ENCODE measurements at places on chromosomes 13 and 19. TPM values are rescaled to one million over a fixed set of nuclear protein-coding genes. Genes with fewer than 3 reads are reported as not detected.

DNA sequence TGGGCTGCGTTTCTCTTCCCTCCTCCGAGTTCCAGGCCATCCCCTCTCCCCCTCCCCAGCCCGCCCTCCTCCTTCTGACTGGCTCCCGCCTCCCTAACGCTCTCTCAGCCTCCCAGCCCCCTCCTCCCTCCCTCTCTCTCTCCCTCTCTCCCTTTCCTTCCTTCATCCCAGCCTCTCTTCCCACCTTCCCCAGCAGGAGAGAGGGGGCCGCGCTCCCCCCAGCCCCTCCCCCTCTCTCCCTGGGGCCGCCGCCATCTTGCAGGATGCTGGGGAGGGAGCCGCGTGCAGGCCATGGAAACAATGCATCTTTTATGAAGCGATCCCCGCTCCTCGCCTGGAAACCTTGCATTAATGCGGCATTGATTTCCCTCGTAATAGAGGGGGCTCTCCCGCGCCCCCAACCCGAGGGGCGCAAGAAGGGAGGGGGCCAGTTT, 42.6 kb upstream of the ADGRL1 start:
- no peaks in the 10 kb centered on the region for H3K27me3 ChIP-seq
- H3K36me3 ChIP-seq = no peaks in the 10 kb centered on the region
- DNase-seq = peak; percentile 44

DNA sequence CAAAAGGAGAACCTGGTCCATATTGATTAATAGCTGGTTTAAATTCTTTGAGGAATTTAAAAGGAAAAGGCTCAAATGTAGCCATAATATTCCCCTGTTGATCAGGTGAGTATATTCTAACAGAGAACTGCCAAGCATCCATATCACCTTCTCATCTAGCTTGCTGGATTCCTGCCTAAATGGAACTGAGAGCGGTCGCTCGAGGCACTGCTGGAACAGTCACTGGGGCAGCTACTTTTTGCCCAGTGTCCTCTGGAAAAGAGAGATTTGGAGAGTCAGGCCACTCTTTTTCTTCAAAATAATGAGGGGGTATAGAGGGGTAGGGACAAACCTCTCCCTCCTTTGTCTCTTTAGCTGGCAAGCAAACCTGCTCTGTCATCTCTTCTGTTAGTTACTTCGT, 19.5 kb upstream of the IL17D start:
- H3K27me3 ChIP-seq = no peaks in the 10 kb centered on the region
- H3K36me3 ChIP-seq = no peaks in the 10 kb centered on the region
- DNase-seq = no peak
- no peak overlapping the region for H3K27ac ChIP-seq
- H3K4me3 ChIP-seq = no peak overlapping the region
- H3K4me1 ChIP-seq = no peaks in the 10 kb centered on the region

The ZNF416 gene
- polyA plus RNA-seq = 6.3 TPM

DNA sequence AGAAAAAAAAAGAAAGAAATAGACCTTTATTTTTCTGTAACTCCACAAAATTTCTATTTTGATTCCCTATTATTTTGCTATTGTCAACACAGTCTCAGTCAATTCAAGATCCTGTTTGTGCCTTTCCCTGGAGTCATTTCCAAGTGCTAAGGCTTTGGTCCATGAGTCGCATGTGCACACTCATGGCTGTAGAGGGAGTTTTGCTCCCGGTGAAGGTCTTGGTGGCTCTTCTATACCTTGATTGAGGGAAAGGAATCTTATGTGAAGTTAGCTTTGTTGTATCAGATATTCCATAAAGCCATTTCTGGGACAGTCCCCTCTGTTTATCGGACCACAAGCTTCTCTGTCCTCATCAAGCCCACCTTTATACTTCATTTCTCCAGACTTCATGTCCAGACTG, 58.7 kb upstream of the ALOX5AP start:
- no peak overlapping the region for H3K4me3 ChIP-seq
- H3K27ac ChIP-seq = no peak overlapping the region
- H3K4me1 ChIP-seq = peaks cover 6% of the 10 kb centered on the region

GRCh38 chr19:3932931-3933810, at the start of gene NMRK2:
NMRK2 (plus strand) TSS chr19:3933069; CDS start chr19:3933672, 603 bp downstream.
- no peaks in the 10 kb centered on the region for H3K36me3 ChIP-seq
- DNase-seq = no peak
- peaks cover 4% of the 10 kb centered on the region for H3K27me3 ChIP-seq
- H3K4me1 ChIP-seq = no peaks in the 10 kb centered on the region
- no peak within 1 kb of the TSS for H3K4me3 ChIP-seq
- H3K27ac ChIP-seq = no peak within 1 kb of the TSS

GRCh38 chr19:57900311-57900710, 11.5 kb upstream of the ZNF814 start:
- H3K27me3 ChIP-seq = no peaks in the 10 kb centered on the region
- no peaks in the 10 kb centered on the region for H3K36me3 ChIP-seq
- DNase-seq = no peak
- no peak overlapping the region for H3K4me3 ChIP-seq
- H3K4me1 ChIP-seq = no peaks in the 10 kb centered on the region
- no peak overlapping the region for H3K27ac ChIP-seq

DNA sequence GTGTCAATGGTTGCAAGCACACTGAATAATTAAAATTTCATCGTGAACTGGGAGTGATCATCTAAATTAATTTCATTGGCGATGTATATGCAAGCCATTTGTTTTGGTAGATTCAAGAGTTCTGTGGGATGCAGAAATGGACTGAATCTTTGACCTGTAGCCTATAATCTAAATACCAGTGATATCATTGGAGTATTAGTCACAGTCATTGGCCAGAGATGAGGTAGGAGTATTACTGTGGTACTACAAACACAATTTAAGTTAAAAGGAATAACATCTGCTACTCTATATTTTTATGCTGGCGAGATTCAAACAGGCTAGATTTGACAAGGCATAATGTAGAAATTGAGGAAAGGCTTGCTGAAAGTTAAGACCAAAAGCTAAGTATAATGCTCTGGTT, 14.0 kb downstream of the FRY start:
- no peaks in the 10 kb centered on the region for H3K27me3 ChIP-seq
- H3K36me3 ChIP-seq = no peaks in the 10 kb centered on the region
- no peak for DNase-seq
- H3K4me1 ChIP-seq = peaks cover 20% of the 10 kb centered on the region
- H3K27ac ChIP-seq = no peak overlapping the region
- no peak overlapping the region for H3K4me3 ChIP-seq

GRCh38 chr19:56333506-56333905, 18.9 kb upstream of the ZSCAN5A start:
- H3K4me3 ChIP-seq = no peak overlapping the region
- no peaks in the 10 kb centered on the region for H3K27me3 ChIP-seq
- H3K36me3 ChIP-seq = no peaks in the 10 kb centered on the region
- H3K27ac ChIP-seq = no peak overlapping the region
- peak; percentile 21 for DNase-seq

The ZSCAN4 gene
- polyA plus RNA-seq = not detected

GRCh38 chr13:43908156-43909126, 28.7 kb downstream of the LACC1 start:
- H3K36me3 ChIP-seq = no peaks in the 10 kb centered on the region
- no peak overlapping the region for H3K27ac ChIP-seq
- H3K27me3 ChIP-seq = peaks cover 5% of the 10 kb centered on the region
- no peak overlapping the region for H3K4me3 ChIP-seq

DNA sequence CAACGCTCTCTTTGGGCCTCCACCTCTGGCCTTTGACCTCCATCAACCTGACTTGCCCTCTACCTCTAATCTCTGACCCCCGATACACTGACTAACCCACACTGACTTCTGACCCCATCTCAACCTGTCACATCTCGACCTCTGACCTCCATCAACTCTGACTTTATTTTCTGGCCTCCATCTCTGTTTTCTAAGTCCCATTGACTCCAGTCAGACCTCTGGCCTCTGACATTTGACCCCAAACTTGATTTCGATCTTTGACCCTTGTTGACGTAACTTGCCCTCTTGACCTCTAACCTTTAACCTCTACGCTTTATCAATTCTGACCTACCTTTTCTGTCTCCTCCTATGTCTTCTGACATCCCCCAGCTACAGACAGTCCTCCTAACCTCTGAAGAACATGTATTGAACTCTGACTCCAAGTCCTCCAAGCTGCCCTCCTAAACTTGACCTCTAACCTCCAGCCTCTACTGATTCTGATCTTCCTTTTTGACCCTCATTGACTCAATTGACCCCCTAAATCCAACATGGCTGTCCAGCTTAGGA, 780 bp downstream of the ACP4 start:
- no peak for DNase-seq
- H3K4me3 ChIP-seq = no peak overlapping the region
- no peaks in the 10 kb centered on the region for H3K36me3 ChIP-seq
- no peaks in the 10 kb centered on the region for H3K27me3 ChIP-seq

GRCh38 chr13:102277286-102277685, 124.6 kb downstream of the FGF14 start:
- H3K27ac ChIP-seq = no peak overlapping the region
- no peaks in the 10 kb centered on the region for H3K4me1 ChIP-seq
- no peaks in the 10 kb centered on the region for H3K27me3 ChIP-seq
- no peak overlapping the region for H3K4me3 ChIP-seq

- no peak for DNase-seq
- H3K27me3 ChIP-seq = no peaks in the 10 kb centered on the region
- no peak overlapping the region for H3K27ac ChIP-seq
- H3K36me3 ChIP-seq = no peaks in the 10 kb centered on the region
- H3K4me3 ChIP-seq = no peak overlapping the region
- no peaks in the 10 kb centered on the region for H3K4me1 ChIP-seq
Measured at GRCh38 chr13:111860231-111860552, 206.8 kb upstream of the SOX1 start.

DNA sequence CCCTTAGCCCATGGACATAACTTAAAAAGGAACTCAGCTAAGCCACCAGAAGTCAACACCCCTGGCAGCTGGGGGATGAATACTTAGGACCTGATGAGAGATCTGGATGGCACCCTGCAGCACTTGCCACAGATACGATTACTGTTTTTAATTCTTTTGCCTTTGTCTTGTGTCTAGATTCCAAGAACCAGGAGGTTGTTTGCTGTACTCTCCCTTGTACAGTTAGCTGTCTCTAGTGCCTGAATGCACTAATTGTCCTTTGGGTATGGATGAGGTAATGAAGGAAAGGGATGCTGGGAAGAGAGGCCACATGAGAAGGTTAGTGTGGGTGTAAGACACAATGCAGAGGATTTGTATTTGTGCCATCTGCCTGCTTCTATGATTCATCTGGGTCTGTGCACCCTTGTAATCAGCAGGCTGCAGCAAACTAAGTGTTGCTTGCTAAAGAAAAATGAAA, 385.8 kb downstream of the KCNRG start:
- H3K4me1 ChIP-seq = no peaks in the 10 kb centered on the region
- no peak overlapping the region for H3K4me3 ChIP-seq
- H3K27me3 ChIP-seq = no peaks in the 10 kb centered on the region
- no peak overlapping the region for H3K27ac ChIP-seq

GRCh38 chr13:41691274-41691673, 233.9 kb downstream of the RGCC start:
- H3K27ac ChIP-seq = no peak overlapping the region
- H3K27me3 ChIP-seq = no peaks in the 10 kb centered on the region
- no peaks in the 10 kb centered on the region for H3K4me1 ChIP-seq
- no peak overlapping the region for H3K4me3 ChIP-seq
- H3K36me3 ChIP-seq = no peaks in the 10 kb centered on the region

GRCh38 chr19:50518091-50519005, 4.6 kb upstream of the ASPDH start:
- H3K27me3 ChIP-seq = no peaks in the 10 kb centered on the region
- no peaks in the 10 kb centered on the region for H3K4me1 ChIP-seq
- no peak overlapping the region for H3K27ac ChIP-seq
- no peaks in the 10 kb centered on the region for H3K36me3 ChIP-seq
- DNase-seq = peak; percentile 45

DNA sequence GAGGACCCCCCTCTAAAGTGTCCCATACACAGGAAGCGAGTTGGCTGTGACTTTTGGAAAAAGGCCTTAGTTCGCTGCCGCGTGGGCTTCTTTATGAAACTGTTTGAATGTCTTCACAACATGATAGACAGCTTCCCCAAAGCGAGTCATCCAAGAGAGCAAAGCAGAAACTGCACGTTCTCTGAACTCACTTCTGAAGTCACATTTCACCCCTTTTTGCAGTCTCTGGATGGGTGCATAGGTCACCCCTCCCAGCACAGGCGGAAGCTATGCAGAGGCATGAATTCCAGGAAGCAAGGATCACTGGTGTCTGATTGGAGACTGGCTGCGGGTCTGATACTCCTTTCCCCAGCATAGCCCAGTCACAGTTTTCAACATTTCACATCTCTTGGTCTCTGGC, 10.6 kb downstream of the GPI start:
- H3K4me3 ChIP-seq = no peak overlapping the region
- no peak overlapping the region for H3K27ac ChIP-seq
- H3K36me3 ChIP-seq = peaks cover 33% of the 10 kb centered on the region
- H3K27me3 ChIP-seq = no peaks in the 10 kb centered on the region
- no peaks in the 10 kb centered on the region for H3K4me1 ChIP-seq

The CLEC17A gene
- not detected for polyA plus RNA-seq

DNA sequence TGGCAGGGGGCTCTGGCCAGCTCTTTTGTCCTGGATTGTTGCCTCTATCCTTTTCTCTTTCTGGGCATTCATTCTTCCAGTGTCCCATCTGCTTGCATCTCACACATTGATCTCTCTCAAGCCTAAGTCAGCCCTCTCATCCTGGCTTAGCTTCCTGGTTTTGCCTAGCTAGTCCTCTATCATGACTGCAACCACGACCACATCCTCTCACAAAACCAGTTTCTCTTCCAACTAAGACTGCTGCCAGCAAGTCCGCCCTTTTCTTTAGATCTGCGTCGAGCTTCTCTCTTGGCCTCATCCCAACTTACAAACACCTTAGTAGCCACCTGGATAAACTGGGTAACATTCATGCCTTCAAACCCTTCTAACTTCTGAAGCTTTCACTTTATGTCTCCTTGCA, 212.2 kb upstream of the HTR2A start:
- DNase-seq = no peak
- no peaks in the 10 kb centered on the region for H3K36me3 ChIP-seq
- no peak overlapping the region for H3K4me3 ChIP-seq

DNA sequence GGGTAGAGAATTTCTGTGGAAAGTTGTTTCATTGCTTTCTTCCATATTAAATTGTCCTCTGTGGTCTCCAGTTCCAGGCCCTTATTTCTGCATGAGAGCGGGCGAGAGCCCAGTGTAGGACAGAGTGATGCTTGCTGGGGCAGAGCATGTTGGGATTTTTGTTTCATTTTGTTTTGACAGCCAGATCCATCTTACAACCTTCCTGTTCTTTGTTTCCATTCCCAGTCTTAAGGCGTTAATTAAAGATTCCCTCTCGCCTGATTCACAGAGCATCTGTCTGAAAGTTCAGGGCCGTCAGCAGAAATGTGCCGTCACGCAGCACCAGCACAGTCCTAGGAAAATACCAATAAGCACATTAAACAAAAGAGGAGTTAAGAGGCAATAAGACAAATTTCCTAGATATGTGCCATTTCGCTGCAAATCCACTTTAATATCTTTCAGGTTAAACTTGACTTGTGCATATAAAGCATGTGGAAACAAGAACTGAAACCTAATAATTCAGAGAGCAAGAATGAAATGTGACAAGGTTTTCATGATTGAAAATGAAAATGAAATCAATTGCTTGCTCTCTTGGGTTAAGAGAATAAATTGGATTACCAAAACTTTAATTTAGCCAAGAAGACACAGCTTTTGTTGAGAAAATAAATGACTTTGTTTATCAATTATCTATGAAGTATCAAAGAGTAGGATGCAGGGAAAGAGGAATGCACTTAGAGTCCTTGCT, 210.7 kb upstream of the SLC10A2 start:
- no peak for DNase-seq
- H3K4me1 ChIP-seq = no peaks in the 10 kb centered on the region
- H3K27ac ChIP-seq = no peak overlapping the region
- no peaks in the 10 kb centered on the region for H3K27me3 ChIP-seq
- H3K36me3 ChIP-seq = no peaks in the 10 kb centered on the region

The COX6B2 gene
- not detected for polyA plus RNA-seq

The ZNF835 gene
- 1.3 TPM for polyA plus RNA-seq

GRCh38 chr19:377801-378581, 31.0 kb downstream of the C2CD4C start:
- H3K27me3 ChIP-seq = peaks cover 1% of the 10 kb centered on the region
- H3K27ac ChIP-seq = no peak overlapping the region
- H3K4me1 ChIP-seq = peaks cover 5% of the 10 kb centered on the region
- H3K36me3 ChIP-seq = no peaks in the 10 kb centered on the region
- no peak for DNase-seq
- H3K4me3 ChIP-seq = no peak overlapping the region
